WTC11 (cell line): ENCODE measurements at places on chromosomes 13 and 19. TPM values are rescaled to one million over a fixed set of nuclear protein-coding genes. Genes with fewer than 3 reads are reported as not detected.

DNA sequence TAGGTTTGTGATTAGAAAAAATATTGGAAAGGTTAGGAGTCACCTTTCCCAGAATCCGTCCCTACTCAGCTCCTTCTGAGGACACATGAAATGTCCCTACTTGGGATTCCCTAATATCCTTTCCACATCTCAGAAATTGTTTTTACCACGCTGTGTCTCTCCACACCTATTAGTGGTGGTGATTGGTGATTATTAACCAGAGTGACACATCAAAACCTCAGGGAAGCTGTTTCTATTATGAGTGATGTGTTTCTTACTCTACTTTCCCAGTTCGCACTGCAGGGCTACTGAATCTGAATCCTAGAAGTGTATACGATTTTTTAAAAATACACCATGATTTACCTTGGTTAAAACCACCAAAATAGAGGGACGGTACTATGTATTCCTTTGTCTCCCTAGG is 460.8 kb downstream of the TBC1D4 start:
- DNase-seq = no peak

- no peak for DNase-seq
Observed at GRCh38 chr13:98598043-98598442, 21.1 kb upstream of the STK24 start.

- no peak for DNase-seq
Observed at GRCh38 chr19:4389511-4390016, 10.8 kb downstream of the SH3GL1 start.

DNA sequence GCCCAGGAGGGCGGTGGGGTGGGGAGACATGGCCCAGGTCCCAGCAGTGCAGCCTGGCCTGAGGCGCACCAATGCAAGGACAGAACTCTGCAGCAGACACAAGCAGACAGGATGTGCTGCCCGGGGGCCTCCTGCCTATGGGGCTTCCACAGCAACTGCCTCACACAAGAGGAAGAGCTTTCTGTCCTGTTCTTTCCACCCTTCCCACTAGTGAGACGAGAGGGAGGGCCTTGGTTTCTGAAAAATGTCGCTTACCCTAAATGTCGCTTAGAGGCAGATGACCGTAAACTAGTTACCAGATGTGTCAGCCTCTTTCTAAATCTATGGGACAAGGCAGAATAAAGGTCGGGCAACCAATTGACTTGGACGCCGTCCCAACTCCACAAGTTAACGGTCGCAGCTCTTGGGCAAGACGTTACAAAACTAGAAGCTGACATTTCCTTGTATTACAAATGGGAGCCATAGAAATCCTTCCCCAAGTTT is at the start of gene LAIR1:
TSS of gene LAIR1 (minus strand) at position 157 of the 483 bp plus-strand sequence. CDS start at position 30, 127 bp downstream.
- no peak for DNase-seq

GRCh38 chr13:27401210-27401609 is 23.2 kb upstream of the GTF3A start:
- no peak for DNase-seq

- no peak for DNase-seq
Observed at GRCh38 chr13:26412936-26413716, 144.4 kb upstream of the WASF3 start.

- no peak for DNase-seq
Observed at GRCh38 chr13:75347925-75348324, 134.0 kb downstream of the TBC1D4 start.

- DNase-seq = no peak
Observed at GRCh38 chr19:31402529-31403316, 53.5 kb upstream of the TSHZ3 start.

- DNase-seq = no peak
Observed at GRCh38 chr19:11410682-11411081, 8.4 kb downstream of the RGL3 start.

- DNase-seq = no peak
Observed at GRCh38 chr13:64397701-64398100, 2832.4 kb downstream of the PCDH9 start.

DNA sequence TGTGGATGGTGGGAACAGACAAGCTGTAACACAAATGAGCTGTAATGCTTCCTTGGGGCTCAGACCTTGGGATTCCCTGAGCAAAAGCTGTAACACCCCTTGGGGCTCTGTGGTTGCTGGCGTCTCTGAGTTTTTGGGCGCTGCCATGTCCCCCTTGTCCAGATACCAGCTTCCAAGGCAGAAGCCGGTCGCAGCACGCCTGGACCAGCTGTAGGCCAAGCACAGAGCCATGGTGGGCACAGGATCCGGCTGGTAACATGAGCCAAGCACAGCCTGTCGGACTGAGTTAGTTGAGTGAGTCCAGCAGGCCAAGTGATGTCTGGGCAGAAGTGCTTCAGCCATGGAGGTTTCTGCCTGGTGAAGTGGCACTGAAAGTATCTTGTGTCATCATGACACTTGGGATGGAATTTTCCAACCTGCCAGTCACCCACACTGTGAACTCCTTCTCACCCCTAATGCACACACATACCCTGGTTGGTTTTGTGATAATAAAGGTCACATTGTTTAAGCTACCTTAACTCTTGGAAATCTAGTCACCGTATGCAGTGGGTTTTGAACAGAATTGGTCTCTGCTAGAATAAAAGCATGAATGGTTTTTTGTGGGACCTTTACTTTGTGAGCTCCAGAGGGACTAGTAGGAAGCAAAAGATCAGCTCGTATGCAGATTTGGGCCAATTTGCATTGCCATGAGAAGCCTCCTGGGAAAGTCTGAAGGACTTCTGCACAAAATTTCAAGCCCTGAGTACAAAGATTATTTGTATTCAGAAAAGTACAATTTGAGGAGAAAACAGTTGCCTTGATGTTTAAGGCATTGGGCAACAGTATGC is 7.0 kb upstream of the ZNF17 start:
- no peak for DNase-seq

GRCh38 chr19:13995017-13995728 is 10.9 kb downstream of the RFX1 start:
- DNase-seq = no peak

IL12RB1 gene
- not detected in 3 replicates for total RNA-seq

ZNF136 gene
- total RNA-seq = 6.2 to 6.7 TPM (median 6.7 TPM) in 3 replicates

ZNF534 gene
- 0.23 to 0.42 TPM (median 0.37 TPM) in 3 replicates for total RNA-seq

LYPD3 gene
- total RNA-seq = 2.7 to 3.8 TPM (median 3.1 TPM) in 3 replicates

ATP12A gene
- 1.4 to 2.7 TPM (median 2.2 TPM) in 3 replicates for total RNA-seq

KLF1 gene
- total RNA-seq = 0.32 to 0.89 TPM (median 0.72 TPM) in 3 replicates

URAD gene
- not detected in 3 replicates for total RNA-seq

ATP4A gene
- total RNA-seq = 0.59 to 1.2 TPM (median 1.1 TPM) in 3 replicates
